ENCODE measurements at places on chromosomes 11 and 22.

GRCh38 chr11:11416917-11417316, 63.9 kb upstream of the CSNK2A3 start:
- no peak for DNase-seq

GRCh38 chr11:84022695-84023094, 736.5 kb upstream of the CCDC90B start:
- no peak for DNase-seq

GRCh38 chr11:45106440-45106839, 40.0 kb upstream of the PRDM11 start:
- DNase-seq: no peak

GRCh38 chr11:37973941-37974340, 1375.9 kb upstream of the RAG2 start:
- DNase-seq: no peak

GRCh38 chr11:26065944-26066343, 266.0 kb upstream of the ANO3 start:
- no peak for DNase-seq

- DNase-seq: peak; percentile 80
These were observed 884 bp downstream of the IL10RA start for GRCh38 chr11:117986981-117987574.

All from stimulated activated CD4-positive, alpha-beta T cell treated with anti-CD3 and anti-CD28 coated beads, Interleukin-15, amount 100 ng/mL, for 24 hours (primary cell).